ENCODE measurements at places on chromosomes 12 and 14. TPM values are rescaled to one million over a fixed set of nuclear protein-coding genes. Genes with fewer than 3 reads are reported as not detected.

The GZMH gene
- polyA plus RNA-seq = not detected

The CCDC177 gene
- polyA plus RNA-seq = not detected

The NRL gene
- 3.4 TPM for polyA plus RNA-seq

The CLEC7A gene
- polyA plus RNA-seq = not detected

The KTN1 gene
- polyA plus RNA-seq = 43.3 TPM

The GZMB gene
- polyA plus RNA-seq = 0.12 TPM

The SVOP gene
- polyA plus RNA-seq = not detected

The DAO gene
- polyA plus RNA-seq = 0.34 TPM
